SJSA1 (cell line): ENCODE measurements at places on chromosomes 5 and 9. TPM values are rescaled to one million over a fixed set of nuclear protein-coding genes. Genes with fewer than 3 reads are reported as not detected.
A peak's percentile ranks its signal among the peaks of the same experiment; 100 is the strongest.

The CDX1 gene
- total RNA-seq = 0.19 and 1.8 TPM in 2 replicates

The LHX6 gene
- total RNA-seq = 4.6 and 6.4 TPM in 2 replicates

The NUTM2G gene
- not detected in 2 replicates for total RNA-seq

The S1PR3 gene
- total RNA-seq = 12.5 and 25.8 TPM in 2 replicates

The PDE8B gene
- total RNA-seq = not detected in 2 replicates

The ZNG1E gene
- 14.9 and 24.0 TPM in 2 replicates for total RNA-seq

The SLC36A2 gene
- total RNA-seq = not detected in 2 replicates

The SPINK1 gene
- not detected in 2 replicates for total RNA-seq

The IRX1 gene
- total RNA-seq = not detected in 2 replicates

DNA sequence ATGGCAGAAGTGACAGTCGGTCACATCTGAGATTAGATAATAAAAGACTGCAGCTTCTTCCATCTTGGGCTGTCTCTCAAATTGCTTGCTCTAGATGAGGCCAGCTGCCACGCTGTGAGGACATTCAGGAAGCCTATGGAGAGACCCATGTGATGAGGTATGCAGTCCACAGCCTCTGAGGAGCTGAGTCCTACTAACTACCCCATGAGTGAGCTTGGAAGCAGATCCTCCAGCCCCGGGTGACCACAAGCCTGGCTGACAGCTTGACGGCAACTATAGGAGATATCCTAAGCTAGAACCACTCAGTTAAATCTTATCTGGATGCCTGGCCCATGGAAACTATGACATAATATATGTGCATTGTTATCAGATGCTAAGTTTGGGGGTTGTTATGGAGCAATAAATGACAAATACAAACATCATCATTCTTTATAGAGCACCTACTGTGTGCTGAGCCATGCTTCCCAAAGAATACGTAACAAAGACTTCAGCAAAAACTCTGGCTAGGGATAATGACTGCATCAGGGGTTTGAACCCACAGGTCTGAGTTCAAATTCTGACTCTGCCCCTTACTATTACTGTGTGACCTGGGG lies 26.7 kb downstream of the KCNV2 start:
- no peak overlapping the region for H3K27ac ChIP-seq
- H3K4me1 ChIP-seq = no peaks in the 10 kb centered on the region
- no peak for DNase-seq
- no peak overlapping the region for H3K4me3 ChIP-seq
- no peaks in the 10 kb centered on the region for H3K36me3 ChIP-seq

DNA sequence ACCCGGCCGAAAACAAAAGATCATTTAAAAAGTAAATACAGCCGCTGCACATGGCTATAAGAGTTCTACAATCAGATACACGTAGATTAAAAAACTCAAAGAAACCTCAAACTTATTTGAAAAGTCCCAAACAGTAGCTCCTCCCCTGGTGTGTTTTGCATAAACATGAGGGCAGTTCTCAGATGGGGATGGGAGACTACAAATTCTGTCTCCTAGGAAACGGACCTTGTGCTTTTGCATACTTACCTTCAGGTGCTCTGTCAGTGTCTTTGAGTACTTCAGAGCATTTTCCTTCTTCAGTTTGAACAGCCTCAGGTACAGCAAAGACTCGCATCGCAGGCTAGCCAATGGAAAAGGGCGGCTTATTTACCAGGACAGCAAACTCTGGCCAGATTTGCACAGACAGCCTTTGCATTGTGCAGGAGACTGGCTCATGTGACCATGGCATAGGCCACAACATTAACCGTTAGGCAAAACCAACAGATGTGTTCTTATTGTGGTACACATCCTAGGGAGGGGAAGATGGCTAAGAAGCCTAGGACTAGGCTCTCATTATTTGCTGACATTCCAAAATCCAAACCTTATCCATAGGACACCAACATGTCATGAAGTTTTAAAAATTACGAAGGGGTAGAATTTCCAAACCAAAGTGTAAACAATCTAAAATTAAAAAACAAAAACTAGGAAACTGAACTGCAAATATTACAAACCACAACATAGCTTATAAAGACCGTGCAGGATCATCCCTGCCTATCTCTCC lies 12.8 kb downstream of the LEAP2 start:
- no peaks in the 10 kb centered on the region for H3K27me3 ChIP-seq
- H3K27ac ChIP-seq = no peak overlapping the region
- H3K4me1 ChIP-seq = no peaks in the 10 kb centered on the region
- peaks cover 89% of the 10 kb centered on the region for H3K36me3 ChIP-seq
- no peak overlapping the region for H3K4me3 ChIP-seq
- no peak for DNase-seq

GRCh38 chr9:33285502-33285901 lies 4.8 kb upstream of the NFX1 start:
- DNase-seq = no peak
- H3K27ac ChIP-seq = no peak overlapping the region
- peaks cover 2% of the 10 kb centered on the region for H3K36me3 ChIP-seq
- H3K4me1 ChIP-seq = no peaks in the 10 kb centered on the region

DNA sequence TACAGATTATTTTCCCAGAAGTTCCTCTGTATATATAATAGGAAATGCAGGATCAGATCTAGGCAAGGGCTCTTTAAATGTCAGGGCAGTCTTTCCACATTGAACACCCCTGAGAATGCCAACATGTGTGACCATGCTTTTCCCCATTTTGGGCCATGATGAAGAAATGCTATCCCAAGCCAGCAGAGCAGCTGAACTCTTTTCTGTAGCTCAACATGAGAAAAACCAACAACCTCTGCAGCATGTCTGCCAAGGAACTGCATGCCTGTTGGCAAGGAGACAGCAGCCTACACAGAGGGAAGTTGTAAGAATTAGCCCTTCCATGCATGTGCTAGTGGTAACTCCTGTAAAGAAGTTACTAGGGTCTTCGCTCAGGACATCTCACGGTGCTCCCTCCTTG lies 9.5 kb upstream of the IFNK start:
- H3K4me3 ChIP-seq = no peak overlapping the region
- no peaks in the 10 kb centered on the region for H3K4me1 ChIP-seq
- H3K36me3 ChIP-seq = no peaks in the 10 kb centered on the region
- no peaks in the 10 kb centered on the region for H3K27me3 ChIP-seq
- no peak for DNase-seq
- no peak overlapping the region for H3K27ac ChIP-seq

DNA sequence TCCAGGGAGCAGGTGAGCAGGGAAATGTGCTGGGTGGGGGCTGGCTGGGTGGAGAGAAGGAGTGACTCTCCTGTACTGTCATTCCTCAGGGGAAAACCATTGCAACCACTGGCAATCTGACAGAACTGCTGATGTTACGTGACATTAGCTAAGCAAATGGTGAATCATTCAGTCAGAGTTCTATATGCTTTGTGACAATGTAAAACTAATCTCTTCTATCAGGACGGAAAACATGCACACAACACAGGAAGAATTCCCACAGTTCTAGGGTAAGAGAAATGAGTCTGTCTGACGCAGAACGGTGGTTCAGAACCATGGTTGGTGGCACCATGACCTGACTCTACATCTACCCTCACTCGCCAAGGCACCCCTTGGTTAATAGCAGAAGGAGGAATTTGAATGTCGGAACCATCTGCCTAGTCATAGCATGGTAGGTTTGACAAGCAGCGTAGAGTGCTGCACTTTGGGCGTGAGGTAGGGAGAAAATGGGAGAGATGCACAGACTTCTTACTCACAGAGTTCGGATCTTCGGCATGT lies 243.6 kb upstream of the PANK3 start:
- no peak overlapping the region for H3K4me3 ChIP-seq
- H3K27me3 ChIP-seq = no peaks in the 10 kb centered on the region
- peaks cover 24% of the 10 kb centered on the region for H3K36me3 ChIP-seq
- peaks cover 4% of the 10 kb centered on the region; the same call in 1 of the 2 replicates for H3K4me1 ChIP-seq
- no peak for DNase-seq
- H3K27ac ChIP-seq = no peak overlapping the region

- H3K27me3 ChIP-seq = 0 out of 2 replicates have a peak, but pooled peaks cover 3% of the 10 kb centered on the region
- no peak overlapping the region for H3K4me3 ChIP-seq
- no peaks in the 10 kb centered on the region for H3K36me3 ChIP-seq
- no peak overlapping the region for H3K27ac ChIP-seq
- DNase-seq = no peak
- peaks cover 7% of the 10 kb centered on the region for H3K4me1 ChIP-seq
Observed at GRCh38 chr5:57600321-57600720, 117.7 kb upstream of the ACTBL2 start.

- DNase-seq = no peak
- no peaks in the 10 kb centered on the region; the same call in 1 of the 2 replicates for H3K27me3 ChIP-seq
- no peak overlapping the region for H3K4me3 ChIP-seq
- H3K4me1 ChIP-seq = no peaks in the 10 kb centered on the region
Observed at GRCh38 chr5:6492934-6493333, 44.3 kb downstream of the UBE2QL1 start.

DNA sequence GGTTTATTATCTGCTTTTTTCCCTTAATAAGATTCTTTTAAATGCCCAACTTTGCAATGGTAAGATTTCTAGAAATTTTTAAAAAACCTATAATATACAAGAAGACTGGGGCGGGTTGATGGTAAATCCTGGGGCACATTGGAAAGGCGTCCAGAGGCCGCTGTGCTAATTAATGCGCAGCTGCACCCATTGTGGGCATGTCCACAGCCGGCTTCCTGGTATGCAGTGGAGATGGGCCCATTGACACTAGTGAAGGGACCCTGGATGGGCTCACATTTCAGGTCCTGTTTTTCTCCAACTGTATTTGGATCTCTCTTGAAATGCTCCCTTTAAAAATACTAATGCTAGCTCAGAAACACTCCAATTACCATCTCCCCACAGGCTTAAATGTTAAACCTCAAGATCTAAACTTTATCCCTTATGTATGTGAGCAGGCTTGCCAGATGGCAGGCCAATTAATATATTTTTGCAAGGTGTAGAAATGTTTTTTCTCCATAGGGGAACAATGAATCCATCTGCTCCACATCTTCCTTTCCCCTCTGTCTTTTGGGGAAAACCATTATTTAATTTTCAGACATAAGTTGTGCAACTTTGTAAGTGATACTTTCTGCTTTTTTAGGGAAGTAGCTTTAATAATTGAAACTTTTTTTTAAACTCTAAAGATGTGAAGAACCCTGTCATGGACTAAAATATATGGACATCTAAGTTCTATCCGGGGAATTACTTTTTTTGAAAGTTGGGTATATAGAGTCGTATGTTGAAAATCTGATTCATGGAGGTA lies 177.3 kb downstream of the CD180 start:
- DNase-seq = no peak
- no peaks in the 10 kb centered on the region for H3K27me3 ChIP-seq
- H3K36me3 ChIP-seq = no peaks in the 10 kb centered on the region

DNA sequence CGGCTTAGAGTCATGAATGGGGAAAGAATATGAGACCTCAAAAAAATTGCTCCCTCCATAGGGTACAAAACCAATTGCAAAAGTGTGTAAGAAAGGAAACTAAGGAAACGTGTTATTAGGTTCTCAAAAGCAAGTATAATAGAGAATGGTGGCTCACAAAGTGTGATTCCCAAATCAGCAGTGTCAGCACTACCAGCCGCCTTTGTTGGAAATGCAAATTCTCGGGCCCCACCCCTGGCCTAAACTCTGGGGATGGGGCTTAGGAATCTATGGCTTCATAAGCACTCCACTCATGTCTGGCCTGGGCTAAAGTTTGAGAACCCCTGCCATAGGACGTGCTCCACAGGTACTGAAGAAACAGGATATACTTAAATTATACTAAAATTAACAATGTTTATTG lies 1.6 kb upstream of the CCDC69 start:
- peaks cover 4% of the 10 kb centered on the region; the same call in 1 of the 2 replicates for H3K27me3 ChIP-seq
- H3K4me1 ChIP-seq = peaks cover 4% of the 10 kb centered on the region
- H3K27ac ChIP-seq = no peak overlapping the region
- no peak overlapping the region for H3K4me3 ChIP-seq
- DNase-seq = no peak

- no peaks in the 10 kb centered on the region for H3K4me1 ChIP-seq
- H3K36me3 ChIP-seq = no peaks in the 10 kb centered on the region
- H3K4me3 ChIP-seq = no peak overlapping the region
- H3K27ac ChIP-seq = no peak overlapping the region
- H3K27me3 ChIP-seq = no peaks in the 10 kb centered on the region
- DNase-seq = no peak
Observed at GRCh38 chr5:11684607-11685006, 219.6 kb downstream of the CTNND2 start.

DNA sequence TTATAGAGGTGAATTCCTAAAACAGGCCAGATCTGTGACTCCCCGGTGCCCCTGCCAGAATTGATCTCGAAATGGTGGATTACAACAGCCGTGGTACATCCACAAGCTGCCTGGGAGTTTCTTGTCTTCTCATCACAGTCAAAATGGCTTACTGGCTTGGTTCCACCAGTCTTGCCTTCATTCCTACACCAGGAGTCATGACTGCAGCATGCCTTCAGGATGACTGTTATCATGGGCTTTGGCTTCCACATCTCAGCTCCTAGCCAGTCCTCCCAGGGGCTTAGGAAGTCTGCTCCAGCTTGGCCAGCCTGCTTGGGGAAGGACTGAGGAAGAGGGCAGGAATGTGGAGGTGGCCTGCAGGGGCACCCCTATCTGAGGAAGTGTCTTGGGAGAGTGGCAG lies 132.9 kb upstream of the NR3C1 start:
- H3K27me3 ChIP-seq = no peaks in the 10 kb centered on the region
- peaks cover 13% of the 10 kb centered on the region for H3K4me1 ChIP-seq
- H3K27ac ChIP-seq = peak overlapping the region; percentile 89
- no peaks in the 10 kb centered on the region for H3K36me3 ChIP-seq
- no peak overlapping the region for H3K4me3 ChIP-seq
- DNase-seq = peak; percentile 75

DNA sequence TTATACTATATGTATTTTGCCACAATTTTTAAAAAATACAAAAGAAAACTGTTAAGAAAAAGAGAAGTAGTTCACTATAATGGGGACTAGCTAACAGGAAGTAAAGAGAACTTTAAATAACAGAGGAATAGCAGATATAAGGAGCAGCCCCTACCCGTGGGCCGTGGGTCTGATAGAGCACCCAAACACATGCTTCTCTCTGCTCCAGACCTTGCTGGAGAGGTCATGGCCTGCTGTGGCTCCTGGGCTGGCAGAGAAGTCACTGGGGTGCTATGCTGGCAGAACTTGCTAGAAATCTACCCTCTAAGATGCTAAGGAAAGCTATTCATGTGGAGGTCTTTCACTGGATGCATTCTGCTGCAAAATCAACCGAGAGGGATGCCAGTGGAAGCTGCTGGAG lies 10.0 kb upstream of the TNFAIP8 start:
- no peaks in the 10 kb centered on the region for H3K36me3 ChIP-seq
- no peak overlapping the region for H3K27ac ChIP-seq
- no peaks in the 10 kb centered on the region for H3K27me3 ChIP-seq
- H3K4me3 ChIP-seq = no peak overlapping the region
- H3K4me1 ChIP-seq = peaks cover 38% of the 10 kb centered on the region
- DNase-seq = no peak
